ENCODE measurements at places on chromosomes 2 and 18.

DNA sequence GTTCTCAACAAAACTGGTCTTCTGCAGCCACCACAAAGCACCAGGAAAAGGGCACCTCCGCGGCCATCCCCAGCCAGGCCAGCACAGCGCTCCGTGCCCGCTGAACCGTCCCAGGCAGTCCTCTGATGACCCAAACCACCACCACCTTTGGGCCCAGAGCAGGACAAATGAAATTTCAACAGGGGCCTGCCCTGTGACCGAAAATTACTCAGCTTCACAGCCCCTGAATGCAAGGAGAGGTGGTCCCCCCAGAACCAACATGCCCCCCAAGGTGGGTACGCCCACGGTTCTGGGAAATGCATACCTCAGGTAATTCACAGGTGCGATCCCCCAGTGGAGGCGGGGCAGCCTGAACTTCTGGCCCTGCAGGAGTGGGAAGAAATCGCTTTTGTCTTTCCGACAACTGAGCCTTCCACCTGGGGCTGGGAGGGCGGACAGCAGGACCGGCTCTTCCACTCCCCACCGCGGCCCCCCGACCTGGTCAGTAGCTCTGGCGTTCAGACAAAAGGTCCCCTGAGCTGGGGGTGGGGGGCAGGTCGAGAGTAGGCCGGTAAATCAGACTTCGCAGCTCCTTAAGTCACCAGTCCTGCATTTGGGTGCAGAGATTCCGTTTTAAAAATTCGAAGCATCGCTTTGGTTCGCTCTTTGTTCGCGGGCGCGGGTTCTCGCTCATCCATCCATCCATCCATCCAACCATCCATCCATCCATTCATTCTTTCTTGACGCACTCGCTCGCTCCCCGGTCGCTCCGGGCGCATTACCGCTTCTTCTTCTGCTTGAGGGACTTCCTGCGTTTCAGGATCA lies 1.4 kb downstream of the ARL4C start:
- no peak for DNase-seq

GRCh38 chr18:43563780-43564179 lies 286.5 kb upstream of the SYT4 start:
- peak; percentile 10 for DNase-seq

GRCh38 chr2:172087207-172087779 lies 2.0 kb downstream of the DLX1 start:
- no peak for DNase-seq

GRCh38 chr18:55012008-55012407 lies 52.7 kb upstream of the CCDC68 start:
- DNase-seq: no peak

GRCh38 chr2:133475610-133476009 lies 92.7 kb downstream of the NCKAP5 start:
- no peak for DNase-seq

- no peak for DNase-seq
Measured at GRCh38 chr2:39094717-39095363, 26.0 kb downstream of the SOS1 start.

Measured in HEK293T (cell line).